ENCODE measurements at places on chromosomes 1 and 21.

- DNase-seq, result no peak
Measured at GRCh38 chr1:98325646-98326440, 335.7 kb upstream of the SNX7 start.

DNA sequence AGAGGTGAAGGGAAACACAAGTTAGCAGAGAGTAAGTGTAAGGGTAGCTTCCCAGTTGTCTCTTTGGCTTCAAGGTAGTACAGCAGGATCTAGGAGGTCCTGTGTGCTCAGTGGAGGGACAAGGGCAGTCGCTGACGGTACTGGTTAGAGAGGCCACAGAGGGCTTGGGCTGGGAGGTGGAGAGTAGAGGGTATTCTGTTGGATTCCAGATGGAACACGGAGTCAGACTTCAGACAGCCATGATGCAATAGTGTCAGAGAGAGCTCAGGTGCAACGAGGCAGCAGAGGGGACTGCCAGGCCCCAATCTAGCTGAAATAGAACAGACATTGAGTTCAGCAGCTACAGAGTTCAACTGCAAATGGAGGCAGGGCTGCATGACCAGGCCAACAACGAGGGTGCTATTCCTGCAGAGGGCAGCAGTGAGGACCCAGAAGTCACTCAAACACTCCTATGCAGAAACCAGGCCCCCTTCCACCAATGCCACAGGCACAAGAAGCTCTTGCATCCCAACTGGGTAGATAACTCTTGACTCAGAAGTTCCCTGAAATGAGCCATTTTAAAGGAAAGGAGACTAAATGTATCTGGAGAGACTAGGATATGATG is 325.0 kb upstream of the ESRRG start:
- peak; percentile 6 for DNase-seq

- no peak for DNase-seq
Measured at GRCh38 chr21:39022466-39022862, 160.8 kb downstream of the PSMG1 start.

GRCh38 chr1:223504741-223505140 is 111.5 kb downstream of the CCDC185 start:
- DNase-seq, result no peak

- no peak for DNase-seq
Measured at GRCh38 chr1:24491577-24492360, 10.9 kb upstream of the RCAN3 start.

DNA sequence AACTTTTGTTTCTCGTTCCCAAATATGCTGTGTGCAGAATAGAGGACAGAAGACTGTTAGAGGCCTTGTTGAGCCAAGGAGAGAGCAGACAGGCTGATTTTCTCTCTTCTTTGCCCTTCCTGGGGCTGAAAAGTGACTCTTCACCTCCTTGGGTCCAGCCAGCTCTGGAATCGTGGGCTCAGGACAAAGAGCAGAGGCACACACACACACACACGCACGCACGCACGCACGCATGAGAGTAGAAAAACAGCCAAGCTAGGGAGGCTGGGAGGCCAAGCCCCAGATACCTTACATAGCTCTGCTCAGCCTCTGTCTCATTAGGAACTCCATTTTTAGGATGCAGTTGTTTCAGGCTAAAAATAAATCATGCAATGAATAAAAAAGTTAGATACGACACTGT is at the start of gene CASQ2:
TSS of gene CASQ2 (minus strand) at position 166 of the 400 bp plus-strand sequence. CDS start 173 bp downstream, outside the sequence.
- no peak for DNase-seq

DNA sequence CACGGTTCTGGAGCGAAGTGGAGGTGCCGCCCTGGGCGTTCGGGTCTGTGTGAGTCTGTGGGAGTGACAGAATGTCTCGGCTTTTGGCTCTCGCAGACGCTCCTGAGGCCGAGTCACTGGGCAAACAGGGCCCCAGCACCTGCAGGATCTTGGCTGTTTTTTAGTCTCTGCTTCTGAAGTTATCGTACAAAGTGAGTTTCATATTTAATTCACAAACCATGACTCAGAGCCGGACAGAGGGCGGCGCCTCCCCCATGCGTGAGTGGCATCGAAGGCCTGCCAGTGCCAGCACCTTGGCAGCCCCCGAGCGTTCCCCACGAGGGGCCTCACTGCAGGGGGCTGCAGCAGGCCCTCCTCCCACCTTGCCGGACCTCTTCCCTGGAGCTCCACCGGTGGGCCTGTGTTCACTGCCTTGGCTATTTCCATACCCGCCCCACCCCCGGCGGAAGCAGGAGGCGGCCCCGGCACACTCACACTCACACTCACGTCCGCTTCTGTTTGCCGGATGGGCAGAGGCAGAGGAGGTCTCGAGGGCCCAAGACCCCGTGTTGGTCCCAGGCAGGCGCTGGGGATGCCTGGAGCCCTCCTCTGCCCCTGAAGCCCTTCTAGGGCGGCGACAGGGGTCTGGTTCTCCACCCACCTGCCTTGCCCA is 56.3 kb downstream of the MORN1 start:
- no peak for DNase-seq

DNA sequence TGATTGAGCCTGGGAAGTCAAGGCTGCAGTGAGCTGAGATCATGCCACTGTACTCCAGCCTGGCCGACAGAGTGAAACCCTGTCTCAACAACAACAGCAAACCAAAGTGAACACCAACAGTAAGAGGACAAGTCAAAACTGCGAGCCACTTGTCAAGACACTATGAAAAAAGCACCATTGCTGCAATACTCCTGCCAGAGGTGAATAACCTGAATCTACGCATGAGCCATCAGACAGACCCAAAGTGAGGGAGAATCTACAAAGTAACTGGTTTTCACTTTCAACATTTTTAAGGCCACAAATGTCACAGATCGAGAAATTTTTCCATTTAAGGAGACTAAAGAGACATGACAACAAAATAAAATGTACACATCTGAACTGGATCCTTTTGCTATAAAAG is 21.9 kb downstream of the SYNJ1 start:
- DNase-seq, result no peak

DNA sequence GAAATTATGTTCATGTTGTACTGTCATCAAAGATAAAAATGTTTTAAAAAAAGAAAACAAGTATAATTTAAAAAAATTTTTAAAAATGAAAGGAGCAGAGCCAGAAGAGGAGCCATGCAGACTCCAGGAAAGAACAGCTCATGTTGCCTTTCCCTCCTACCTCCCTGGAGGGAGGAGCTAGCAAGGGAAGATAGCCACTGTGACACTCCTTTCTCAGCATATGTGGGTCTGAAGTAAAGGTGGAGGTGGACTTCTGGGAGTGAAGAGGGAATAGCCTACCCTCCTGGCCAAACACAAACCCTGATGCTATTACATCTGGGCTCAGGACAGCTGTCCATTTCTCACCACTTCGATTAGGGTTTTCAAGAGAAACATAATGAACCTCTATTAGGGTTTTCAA is 54.2 kb downstream of the SLC2A1 start:
- DNase-seq, result no peak

- no peak for DNase-seq
Measured at GRCh38 chr1:33640114-33640660, 167.7 kb downstream of the ZSCAN20 start.

GRCh38 chr1:229557200-229557850 is 1.2 kb downstream of the ABCB10 start:
- peak; percentile 52 for DNase-seq

DNA sequence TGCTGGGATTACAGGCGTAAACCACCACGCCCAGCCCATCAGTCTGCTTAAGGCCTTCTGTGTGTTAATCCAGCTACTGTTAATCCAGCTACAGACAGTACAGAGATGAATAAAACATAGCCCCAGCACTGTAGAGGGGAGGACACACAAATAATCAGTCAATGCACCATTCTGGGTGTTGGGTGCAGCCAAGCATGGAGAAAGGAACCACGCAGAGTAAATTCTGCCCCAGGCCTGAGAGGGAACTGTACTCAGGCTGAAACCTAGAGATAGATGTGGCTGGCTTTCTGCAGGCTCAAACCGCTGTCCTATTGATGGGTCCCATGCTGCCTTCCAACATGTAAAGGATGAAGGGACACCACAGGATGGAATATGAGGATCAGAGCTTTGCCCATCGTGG is 136.8 kb upstream of the IGSF21 start:
- DNase-seq, result no peak

GRCh38 chr1:183871142-183871541 is 66.2 kb downstream of the RGL1 start:
- no peak for DNase-seq

DNA sequence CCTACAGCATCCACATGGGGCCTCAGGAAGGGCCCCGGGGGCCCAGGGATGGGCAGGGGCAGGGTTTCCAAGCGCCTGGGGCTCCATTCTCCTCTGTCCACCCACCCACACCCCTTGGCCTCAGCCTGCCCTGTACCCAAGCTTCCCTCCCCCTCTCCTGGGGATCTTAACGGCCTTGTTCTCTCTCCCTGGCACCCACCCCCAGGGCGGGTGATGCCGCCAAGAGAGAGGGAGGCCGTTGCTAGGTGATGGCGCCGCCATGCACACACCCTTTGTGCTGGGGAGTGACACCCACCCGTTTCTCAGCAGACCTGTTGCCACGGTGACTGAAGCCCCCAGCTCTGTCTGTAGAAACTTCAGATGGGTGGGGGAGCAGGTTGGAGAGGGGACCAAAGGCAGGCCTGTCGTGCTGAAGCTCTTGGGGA is 7.6 kb downstream of the GPR37L1 start:
- no peak for DNase-seq

GRCh38 chr1:25146451-25146855 is 85.8 kb downstream of the SYF2 start:
- DNase-seq, result no peak

GRCh38 chr1:175878775-175879174 is 135.4 kb upstream of the TNR start:
- DNase-seq, result no peak

- DNase-seq, result no peak
Measured at GRCh38 chr1:53572815-53573173, 113.6 kb downstream of the DMRTB1 start.

- DNase-seq, result no peak
Measured at GRCh38 chr1:45059829-45060228, 47.8 kb downstream of the UROD start.

DNA sequence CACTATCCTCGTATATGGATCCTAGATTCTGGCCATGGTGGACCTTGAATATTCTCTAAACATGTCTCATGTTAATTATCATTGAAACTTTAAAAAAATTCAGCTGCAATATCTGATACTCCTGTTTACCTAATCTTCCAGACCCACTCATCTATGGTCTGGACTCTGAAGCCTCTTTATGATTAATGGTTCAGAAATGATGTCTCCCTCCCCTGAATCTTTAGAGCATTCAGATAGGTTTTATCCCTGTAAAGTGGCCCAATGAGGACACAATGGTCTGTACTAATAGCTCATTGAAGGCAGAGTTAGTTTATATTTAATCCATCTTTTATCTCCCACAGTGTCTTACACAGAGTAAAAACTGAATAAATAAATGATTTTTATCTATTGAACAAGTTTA is 53.0 kb upstream of the DUSP10 start:
- DNase-seq, result no peak

- DNase-seq, result no peak
Measured at GRCh38 chr1:193486671-193487229, 300.3 kb upstream of the B3GALT2 start.

- no peak for DNase-seq
Measured at GRCh38 chr21:44086636-44087425, 20.4 kb upstream of the PWP2 start.

DNA sequence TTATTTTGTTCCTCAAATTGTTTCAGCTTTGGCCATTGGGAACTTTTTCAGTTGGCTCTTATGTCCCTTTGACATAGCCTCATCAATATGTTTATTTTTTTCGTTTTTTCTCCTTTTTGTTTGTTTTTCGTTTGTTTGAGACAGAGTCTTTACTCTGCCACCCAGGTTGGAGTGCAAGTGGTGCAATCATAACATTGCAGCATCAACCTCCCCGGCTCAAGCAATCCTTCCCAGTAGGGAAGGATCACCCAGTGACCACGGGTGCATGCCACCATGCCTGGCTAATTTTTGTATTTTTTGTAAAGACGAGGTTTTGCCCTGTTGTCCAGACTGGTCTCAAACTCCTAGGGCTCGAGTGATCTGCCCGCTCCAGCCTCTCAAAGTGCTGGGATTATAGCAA is 8.1 kb downstream of the POLR3GL start:
- no peak for DNase-seq

GRCh38 chr1:204262506-204263253 is 48.9 kb upstream of the GOLT1A start:
- DNase-seq, result no peak

DNA sequence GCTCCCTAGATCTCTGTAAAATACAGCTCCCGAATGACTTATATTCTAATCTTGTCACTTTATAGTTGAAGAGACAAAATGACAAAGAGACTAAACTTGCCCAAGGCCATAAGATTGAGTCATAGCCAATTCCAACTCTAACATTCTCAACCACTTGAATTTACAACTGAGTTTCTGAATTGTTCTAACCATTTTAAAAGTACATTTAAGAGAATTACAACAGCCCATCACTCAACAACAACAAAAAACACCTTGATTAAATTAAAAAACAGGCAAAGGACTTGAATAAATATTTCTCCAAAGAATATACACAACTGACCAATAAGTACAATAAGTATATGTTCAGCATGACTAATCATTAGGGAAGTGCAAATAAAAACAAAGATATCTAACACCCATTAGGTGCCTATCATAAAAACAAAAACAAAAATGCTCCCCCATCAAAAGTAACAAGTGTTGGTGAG is 8.7 kb upstream of the ADCY10 start:
- no peak for DNase-seq

- no peak for DNase-seq
Measured at GRCh38 chr1:56773341-56774066, 45.7 kb downstream of the FYB2 start.

DNA sequence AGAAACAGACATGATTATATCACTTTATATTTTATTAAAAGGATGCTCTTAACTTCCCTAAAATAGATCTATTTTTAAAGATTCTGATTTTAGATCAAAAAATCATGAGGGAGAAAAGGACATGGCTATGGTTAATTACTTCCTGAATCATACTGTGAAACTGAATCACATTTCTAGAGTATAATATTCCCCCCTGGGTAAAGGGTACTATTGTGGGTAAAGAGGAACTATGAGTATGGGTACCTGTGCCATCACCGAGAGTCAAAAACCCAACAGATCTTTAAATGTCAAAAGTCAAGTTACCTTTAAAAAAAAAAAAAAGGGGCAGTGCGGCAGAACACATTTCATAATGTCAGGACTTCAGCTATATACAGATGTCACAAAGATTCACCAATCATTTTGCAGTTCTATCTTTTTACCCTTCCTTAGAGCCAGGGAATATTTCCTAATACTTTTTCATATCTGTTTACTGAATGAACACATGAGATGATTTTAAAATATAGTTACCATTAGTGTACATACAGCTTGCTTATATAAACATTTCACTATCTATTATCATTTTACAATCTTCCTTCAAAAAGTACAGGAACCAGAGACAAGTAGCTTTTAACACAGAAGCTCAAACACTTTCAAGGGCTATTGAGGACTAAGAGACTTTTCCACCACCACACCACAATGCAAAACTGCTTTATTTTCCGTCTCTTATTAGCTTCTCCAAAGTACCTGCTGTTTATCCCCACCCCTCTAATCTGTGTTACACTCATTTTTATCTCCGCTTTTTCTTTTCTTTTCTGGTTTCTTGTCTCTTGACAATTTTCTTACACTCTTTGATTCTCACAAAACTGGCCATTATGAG is 45.0 kb downstream of the EVI5 start:
- no peak for DNase-seq

All from GM13976 (cell line).